ENCODE measurements at places on chromosomes 2 and 18.

DNA sequence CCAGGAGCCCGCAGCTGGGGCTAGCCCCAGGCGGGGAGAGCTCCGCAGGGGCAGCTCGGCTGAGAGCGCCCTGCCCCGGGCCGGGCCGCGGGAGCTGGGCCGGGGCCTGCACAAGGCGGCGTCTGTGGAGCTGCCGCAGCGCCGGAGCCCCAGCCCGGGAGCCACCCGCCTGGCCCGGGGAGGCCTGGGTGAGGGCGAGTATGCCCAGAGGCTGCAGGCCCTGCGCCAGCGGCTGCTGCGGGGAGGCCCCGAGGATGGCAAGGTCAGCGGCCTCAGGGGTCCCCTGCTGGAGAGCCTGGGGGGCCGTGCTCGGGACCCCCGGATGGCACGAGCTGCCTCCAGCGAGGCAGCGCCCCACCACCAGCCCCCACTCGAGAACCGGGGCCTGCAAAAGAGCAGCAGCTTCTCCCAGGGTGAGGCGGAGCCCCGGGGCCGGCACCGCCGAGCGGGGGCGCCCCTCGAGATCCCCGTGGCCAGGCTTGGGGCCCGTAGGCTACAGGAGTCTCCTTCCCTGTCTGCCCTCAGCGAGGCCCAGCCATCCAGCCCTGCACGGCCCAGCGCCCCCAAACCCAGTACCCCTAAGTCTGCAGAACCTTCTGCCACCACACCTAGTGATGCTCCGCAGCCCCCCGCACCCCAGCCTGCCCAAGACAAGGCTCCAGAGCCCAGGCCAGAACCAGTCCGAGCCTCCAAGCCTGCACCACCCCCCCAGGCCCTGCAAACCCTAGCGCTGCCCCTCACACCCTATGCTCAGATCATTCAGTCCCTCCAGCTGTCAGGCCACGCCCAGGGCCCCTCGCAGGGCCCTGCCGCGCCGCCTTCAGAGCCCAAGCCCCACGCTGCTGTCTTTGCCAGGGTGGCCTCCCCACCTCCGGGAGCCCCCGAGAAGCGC lies 15.0 kb upstream of the GMPPA start:
- no peak for DNase-seq

DNA sequence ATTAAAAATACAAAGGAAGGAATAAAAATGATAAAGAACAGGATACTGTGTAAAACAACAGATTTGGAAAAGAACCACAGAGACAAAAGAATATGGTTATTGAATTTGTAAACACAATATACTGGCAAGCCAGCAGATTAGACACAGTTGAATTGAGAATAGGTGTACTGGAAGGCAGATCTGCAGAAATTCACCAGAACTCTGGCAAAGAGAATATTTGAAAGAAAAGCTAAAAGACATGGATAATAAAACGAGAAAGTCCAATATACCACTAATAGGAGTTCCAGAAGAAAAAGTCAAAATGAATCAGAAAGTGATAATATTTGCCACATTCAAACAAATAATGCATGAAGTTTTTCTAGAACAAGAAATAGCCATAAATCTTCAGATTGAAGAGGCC lies 11.9 kb upstream of the NEURL3 start:
- no peak for DNase-seq

GRCh38 chr18:6646801-6647200 lies 82.7 kb upstream of the ARHGAP28 start:
- no peak for DNase-seq

GRCh38 chr2:209766613-209767012 lies 5.0 kb upstream of the UNC80 start:
- no peak for DNase-seq

DNA sequence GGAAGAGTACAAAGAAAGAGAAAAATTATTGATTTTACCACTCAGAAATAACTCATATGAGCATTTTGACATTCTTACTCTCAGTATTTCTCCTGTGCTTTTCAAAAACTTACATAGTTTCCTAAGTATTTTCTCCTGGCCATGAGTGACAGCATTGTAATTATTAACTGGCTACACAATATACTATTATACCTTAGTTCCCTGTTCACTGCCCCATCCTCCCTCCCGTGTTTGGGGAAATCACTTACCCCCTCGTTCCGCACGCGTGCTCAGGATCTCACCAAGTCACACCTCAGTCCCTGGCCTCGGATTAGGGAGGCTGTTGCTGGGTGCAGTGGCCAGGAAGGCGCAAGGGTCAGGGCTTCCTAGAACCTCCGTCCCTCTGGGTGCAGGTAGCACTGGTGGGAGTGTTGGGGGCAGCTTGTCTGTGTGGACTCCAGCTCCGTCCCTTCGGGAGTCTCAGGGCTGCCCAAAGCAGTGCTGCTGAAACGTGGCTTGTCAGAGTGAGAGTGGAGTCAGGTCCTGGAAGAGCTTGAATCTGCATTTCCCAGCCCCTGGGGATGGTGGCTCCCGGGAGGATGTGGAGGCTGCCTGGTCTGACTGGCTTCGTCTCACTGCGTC lies 23.2 kb downstream of the ATG4B start:
- no peak for DNase-seq

DNA sequence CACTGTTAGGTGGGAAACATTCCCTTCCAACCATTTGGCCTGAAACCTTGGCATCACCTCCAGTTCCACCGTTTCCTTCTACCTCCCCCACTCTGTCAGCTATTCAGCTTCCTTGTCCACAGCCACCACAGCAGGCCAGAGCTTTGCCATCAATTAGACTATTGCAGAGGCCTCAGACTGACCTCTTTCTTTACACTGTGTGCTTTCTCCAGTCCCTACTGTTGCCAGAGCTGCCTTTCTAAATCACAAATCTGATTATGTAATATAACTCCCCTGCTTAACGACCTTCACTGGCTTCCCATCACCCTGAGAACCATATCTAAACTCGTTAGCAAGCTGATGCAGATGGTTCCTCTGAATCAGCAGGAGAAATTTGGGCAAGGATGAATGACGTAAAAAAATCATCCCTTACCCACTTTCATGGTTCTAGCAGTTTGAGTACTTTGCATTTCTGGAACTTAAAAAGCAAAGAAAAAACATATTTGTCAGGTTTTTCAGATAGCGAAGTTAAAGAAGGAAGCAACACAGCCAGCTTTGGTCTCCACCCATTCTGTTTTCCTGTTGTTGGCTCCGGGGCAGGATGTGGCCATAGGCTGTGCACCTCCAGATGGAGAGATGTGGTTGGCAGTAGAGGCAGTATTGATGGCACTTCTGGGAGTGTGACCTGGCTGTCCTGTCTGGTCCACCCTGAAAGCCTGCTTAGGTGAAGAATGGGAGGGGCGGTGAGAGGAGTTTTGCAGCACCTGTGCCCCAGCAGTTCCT lies 422.1 kb downstream of the PARD3B start:
- peak; percentile 30 for DNase-seq

DNA sequence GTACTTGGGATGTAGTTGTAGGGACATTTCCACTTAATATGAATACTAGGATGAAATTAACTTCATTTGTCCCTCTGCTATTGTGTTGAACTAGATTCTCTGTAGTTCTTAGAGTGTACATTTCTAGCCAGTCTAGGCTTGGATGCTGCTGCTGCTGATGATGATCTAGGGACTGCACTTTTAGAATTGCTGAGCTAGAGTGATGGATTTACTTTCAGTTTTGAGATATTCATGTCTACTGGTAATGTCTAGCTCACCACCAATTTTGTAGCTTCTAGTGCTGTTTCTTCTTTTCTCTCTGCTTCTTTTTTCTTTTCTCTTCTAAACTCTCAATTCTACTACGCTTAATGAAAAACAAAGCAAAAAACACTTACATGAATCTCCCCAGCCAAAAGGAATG lies 49.4 kb downstream of the MRPS9 start:
- DNase-seq: no peak

GRCh38 chr2:153235516-153235915 lies 243.0 kb downstream of the RPRM start:
- no peak for DNase-seq

DNA sequence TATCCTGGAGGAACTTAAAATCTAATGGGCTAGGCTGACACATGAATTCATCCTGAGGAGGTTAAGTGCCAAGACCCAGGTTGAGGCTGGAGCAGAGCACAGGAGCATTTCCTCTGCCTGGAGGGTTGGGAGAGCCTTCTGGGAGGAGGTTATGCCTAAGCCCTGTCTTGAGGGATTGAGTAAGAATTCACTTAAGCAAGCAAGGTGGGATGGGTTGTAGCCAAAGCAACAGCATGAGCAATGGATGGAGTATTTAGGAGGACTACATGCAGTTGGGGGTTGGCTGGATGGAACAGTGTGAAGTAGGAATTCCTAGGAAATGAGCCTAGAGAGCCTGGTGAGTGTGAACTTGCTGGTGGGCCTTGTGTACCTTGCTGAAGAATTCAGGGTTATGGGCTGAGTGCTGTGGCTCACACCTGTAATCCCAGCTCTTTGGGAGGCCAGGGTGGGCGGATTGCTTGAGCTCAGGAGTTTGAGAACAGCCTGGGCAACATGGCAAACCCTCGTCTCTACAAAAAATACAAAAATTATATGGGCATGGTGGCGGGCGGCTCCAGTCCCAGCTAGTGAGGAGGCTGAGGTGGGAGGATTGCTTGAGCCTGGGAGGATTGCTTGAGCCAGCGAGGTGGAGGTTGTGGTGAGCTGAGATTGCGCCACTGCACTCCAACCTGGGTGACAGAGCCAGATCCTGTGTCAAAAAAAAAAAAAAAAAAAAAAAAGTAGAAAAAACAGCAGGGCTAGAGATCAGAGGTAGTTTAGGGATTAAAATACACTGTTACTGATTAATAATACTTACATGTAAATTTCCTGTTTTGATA lies 22.2 kb downstream of the TANC1 start:
- no peak for DNase-seq

- DNase-seq: no peak
Observed at GRCh38 chr2:173122936-173123335, 47.3 kb downstream of the MAP3K20 start.

GRCh38 chr18:58980991-58981390 lies 116.3 kb downstream of the ZNF532 start:
- no peak for DNase-seq

- no peak for DNase-seq
Observed at GRCh38 chr18:53991202-53991601, 233.3 kb downstream of the MBD2 start.

- DNase-seq: no peak
Observed at GRCh38 chr2:121362226-121362625, 77.2 kb upstream of the TFCP2L1 start.

DNA sequence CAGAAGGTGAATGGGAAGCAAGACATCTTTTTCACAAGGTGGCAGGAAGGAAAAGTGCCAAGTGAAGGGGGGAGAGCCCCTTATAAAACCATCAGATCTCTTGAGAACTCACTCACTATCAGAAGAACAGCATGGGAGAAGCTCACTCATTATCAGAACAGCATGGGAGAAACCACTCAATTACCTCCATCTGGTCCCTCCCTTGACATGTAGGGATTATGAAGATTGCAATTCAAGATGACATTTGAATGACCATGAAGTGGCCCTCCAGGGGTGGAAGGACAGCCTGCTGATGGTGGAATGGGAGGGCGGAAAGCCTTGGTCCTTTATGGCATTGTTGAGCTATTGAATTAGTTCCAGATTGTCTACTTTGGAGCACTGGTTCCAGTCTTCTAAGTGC lies 413.0 kb upstream of the MEX3C start:
- no peak for DNase-seq

DNA sequence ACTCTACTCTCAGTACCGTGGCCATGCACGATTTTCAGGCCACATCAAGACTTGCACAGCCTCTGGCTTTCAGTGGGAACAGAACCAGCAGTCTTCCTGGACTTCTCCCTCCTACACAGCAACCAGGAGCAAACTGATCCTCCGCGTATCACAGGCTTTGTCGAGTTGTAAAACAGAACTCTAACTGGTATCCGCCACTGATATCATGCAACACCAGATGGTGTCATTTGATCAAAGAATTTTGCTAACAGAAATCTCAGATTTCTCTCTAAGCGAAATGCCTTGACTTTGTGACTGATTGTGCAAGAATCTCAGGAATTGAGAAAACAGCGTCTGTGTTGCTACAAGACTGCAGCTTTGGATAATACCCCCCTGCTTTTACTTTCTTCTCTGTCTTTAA lies 85.7 kb downstream of the COPS8 start:
- no peak for DNase-seq

DNA sequence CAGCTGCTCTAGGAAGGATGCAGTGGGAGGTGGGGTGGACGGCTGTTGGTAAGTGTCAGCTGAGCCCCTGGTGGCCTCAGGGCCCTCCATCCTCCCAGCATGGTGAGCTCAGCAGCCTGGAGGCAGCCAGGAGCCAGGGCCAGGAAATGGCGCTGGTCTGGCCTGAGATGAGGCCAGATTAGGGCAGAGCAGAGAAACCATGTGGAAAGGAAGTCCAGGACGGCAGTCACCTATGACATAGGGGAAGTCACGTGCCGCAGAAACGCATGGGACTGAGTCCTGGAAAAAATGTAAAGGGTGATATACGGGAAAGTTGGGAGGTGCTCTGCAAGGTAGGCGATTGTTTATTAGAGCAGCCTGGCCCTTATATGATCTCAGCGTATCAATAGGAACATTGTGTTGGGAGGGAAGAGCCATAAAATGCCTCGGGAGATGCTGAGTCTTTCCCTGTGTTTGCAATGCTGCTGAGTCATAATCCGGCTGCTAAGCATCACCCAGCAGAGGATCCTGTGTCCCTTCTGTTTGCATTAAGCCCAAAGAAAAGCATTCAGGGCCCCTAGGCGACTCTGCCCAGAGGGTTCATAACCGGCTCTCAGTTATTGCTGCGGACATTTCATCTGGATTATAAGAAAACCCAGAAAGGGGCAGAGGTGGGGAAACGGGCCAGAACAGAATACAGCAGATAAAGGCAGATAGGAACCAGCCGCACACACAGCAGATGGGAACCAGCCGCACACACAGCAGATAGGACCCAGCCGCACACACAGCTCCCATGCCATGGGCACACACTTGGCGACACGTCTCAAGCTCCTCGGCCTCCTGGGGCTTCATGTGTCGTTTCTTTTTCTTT lies 30.3 kb upstream of the B3GNT7 start:
- no peak for DNase-seq
